ENCODE measurements at places on chromosomes 6 and 20.

GRCh38 chr6:48031711-48032110 is 79.3 kb downstream of the PTCHD4 start:
- no peak for DNase-seq

- DNase-seq, result no peak
These were observed 82.1 kb upstream of the SIRPA start for GRCh38 chr20:1813101-1813529.

DNA sequence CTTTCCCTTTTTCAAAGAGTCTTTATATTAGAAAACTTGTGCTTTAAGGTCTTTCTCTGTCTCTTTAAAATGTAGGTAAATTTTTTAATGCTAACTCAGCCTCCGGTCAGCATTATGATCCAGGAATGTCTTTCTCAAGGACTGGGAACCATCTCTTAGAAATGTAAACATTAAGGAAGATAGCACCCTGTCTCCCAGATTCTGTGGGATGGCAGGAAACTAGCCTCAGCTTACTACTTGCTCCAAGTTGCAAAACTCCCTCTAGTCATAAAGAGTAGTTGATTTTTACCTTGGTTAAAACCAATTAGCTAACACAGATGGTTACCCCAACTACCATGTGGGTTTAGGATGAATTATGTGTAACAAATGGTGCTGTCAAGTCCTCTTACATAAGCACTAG is 4.7 kb upstream of the TAAR1 start:
- DNase-seq, result no peak

DNA sequence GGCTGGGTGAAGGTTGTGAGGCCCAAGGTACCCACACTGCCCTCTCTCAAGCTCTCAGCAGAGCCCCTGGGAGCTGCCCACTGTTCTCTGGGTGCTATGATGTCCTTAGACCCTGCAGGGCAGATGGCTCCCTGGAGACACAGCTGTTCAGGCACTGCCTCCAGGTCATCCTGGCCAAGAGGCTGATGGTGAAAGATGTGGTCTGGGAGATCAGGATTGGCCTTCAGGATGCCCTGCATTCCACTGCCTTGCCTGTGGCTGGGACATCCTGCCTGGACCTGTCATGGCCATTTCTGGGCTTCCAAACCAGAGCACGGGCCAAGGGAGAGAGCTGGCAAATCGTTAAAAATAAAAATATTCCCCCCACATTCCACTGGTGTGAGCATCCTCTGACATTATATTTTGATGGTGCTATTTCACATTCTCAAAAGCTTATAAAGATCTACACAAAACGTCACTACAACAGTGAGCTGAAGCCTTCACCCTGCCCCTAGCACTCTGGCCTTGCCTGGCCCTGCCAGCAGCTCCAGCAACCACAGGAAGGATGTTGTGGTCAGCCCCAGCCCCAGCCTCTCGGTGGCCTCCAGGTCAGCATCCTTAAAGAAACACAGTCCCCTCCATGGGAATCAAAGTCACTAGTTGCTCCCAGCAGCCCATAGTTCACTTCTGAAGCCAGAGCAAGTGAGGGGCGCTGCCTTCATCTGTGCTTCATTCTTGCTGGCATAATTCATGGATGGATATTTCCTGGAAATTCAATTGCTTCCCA is 13.5 kb upstream of the KCNK16 start:
- no peak for DNase-seq

GRCh38 chr6:163490826-163491577 is 76.5 kb downstream of the QKI start:
- no peak for DNase-seq

DNA sequence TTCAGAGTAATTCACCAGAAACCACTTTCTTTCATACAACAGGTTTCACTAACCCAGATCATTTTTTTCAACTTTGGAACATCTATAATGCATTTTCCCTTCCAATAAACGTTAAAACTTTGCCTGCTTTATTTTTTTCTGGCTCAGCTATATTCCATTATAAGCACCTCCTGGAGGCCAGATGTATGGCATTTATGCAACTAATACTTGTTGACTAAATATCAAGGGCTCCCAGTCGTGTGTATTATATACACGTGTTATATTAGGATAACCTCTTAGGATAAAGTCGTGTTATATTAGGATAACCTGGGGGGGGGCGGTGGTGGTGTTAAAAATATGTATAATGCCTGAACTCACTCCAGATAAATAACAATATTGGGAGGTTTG is 6.7 kb downstream of the OPN5 start:
- no peak for DNase-seq

DNA sequence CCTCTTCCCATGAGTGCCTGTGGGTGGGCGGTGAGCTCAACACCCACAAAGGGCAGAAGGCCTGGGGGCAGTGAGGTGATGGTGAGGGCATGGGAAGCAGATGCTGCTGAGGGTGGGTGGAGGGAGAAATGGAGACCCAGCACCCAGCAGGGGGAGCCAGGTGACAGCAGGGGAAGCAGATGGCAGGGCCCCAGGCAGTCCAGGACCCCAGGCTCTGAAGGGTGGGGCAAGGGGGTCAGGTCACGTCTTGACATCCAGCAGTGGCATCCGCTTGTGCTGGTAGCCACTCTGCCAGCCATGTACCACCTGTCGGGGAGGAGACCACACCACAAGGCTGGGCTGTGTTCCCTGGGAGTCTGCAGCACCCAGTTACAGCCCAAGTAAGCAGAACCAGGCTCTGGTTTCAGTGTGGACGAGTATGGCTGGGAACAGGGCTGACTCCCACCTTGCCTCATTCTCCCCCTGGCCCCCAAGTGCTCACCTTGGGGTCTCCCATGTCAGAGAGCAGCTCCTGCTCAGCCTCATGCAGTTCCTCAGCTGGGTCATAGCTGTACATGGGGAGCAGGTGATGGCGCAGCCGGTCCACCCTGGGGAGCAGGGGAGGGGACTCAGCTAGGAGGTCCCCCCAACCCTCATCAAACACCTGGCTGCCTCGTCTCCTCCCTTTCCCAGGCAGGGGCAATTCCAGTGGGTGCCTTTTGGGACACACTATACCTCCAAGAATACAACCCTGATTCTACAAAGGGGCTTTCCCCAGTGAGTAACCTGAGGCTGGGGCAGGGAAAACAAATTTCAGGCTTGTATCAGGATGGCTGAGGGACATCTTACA is 2.0 kb downstream of the SMIM29 start:
- no peak for DNase-seq
